ENCODE measurements at places on chromosomes 16 and 17. TPM values are rescaled to one million over a fixed set of nuclear protein-coding genes. Genes with fewer than 3 reads are reported as not detected.
A peak's percentile ranks its signal among the peaks of the same experiment; 100 is the strongest.

MT1H gene
- not detected for total RNA-seq

DNA sequence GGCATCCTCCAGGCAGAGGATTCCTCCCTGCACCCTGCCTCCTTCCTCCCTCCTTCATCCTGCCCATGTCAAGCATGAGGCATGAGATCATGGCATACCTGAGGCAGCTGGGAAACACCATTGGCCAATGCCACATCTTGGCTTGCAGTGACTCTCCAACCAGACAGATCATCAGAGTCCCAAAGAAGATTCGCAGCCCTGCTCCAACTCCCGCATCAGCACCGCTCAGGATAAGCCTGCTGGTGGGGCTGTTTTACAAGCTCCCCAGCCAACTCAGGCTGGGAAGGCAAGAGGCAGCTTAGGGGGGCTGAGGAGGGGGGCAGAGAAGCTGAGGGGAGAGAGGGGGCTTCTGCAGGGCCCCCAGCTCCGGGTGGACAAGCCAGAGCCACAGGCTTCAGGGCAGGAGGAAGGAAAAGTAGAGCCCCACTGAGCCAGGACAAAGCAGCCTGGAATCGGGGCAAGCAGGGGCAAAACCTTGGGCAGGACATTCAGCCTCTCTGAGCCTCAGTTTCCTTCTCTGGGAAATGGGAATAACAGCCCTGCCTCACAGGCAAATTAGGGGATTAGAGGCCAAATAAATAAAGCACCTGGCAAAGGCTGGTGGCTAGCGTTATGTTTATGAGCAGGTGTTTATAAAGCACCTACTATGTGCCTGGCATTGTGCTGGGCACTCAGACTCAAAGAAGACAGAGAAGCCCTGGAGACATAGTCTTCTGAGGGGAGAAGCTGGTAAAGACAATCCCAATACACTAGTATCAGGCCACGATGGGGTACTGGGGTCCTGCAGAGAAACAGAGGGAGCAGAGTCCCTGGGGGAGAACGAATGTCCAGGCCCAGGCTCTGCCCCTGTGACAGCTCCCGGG lies 88.1 kb downstream of the GOSR1 start:
- no peaks in the 10 kb centered on the region for H3K36me3 ChIP-seq
- peak; percentile 14 for DNase-seq
- H3K4me3 ChIP-seq: no peak overlapping the region
- H3K27ac ChIP-seq: no peak overlapping the region

- DNase-seq: no peak
- H3K4me3 ChIP-seq: no peak overlapping the region
- no peaks in the 10 kb centered on the region for H3K36me3 ChIP-seq
- no peaks in the 10 kb centered on the region for H3K27me3 ChIP-seq
These were observed 376.5 kb downstream of the CDH11 start for GRCh38 chr16:64745258-64745930.

- no peaks in the 10 kb centered on the region for H3K4me1 ChIP-seq
- no peak for DNase-seq
- no peaks in the 10 kb centered on the region for H3K27me3 ChIP-seq
- no peak overlapping the region for H3K27ac ChIP-seq
- H3K4me3 ChIP-seq: no peak overlapping the region
These were observed 5.3 kb upstream of the NPIPB7 start for GRCh38 chr16:28477311-28477920.

- no peak overlapping the region for H3K4me3 ChIP-seq
- peaks cover 83% of the 10 kb centered on the region for H3K27me3 ChIP-seq
- DNase-seq: no peak
- no peaks in the 10 kb centered on the region for H3K36me3 ChIP-seq
- no peak overlapping the region for H3K27ac ChIP-seq
- H3K4me1 ChIP-seq: no peaks in the 10 kb centered on the region
These were observed 318.3 kb upstream of the TNRC6C start for GRCh38 chr17:77640252-77640651.

HOXB8 gene
- 0.70 TPM for total RNA-seq

- no peaks in the 10 kb centered on the region for H3K36me3 ChIP-seq
- H3K27ac ChIP-seq: no peak overlapping the region
- DNase-seq: no peak
- no peak overlapping the region for H3K4me3 ChIP-seq
- no peaks in the 10 kb centered on the region for H3K27me3 ChIP-seq
These were observed 24.8 kb upstream of the MRPS23 start for GRCh38 chr17:57874434-57875289.

RNF222 gene
- total RNA-seq: 0.79 TPM

KRT39 gene
- total RNA-seq: not detected

C17orf50 gene
- total RNA-seq: not detected

DNA sequence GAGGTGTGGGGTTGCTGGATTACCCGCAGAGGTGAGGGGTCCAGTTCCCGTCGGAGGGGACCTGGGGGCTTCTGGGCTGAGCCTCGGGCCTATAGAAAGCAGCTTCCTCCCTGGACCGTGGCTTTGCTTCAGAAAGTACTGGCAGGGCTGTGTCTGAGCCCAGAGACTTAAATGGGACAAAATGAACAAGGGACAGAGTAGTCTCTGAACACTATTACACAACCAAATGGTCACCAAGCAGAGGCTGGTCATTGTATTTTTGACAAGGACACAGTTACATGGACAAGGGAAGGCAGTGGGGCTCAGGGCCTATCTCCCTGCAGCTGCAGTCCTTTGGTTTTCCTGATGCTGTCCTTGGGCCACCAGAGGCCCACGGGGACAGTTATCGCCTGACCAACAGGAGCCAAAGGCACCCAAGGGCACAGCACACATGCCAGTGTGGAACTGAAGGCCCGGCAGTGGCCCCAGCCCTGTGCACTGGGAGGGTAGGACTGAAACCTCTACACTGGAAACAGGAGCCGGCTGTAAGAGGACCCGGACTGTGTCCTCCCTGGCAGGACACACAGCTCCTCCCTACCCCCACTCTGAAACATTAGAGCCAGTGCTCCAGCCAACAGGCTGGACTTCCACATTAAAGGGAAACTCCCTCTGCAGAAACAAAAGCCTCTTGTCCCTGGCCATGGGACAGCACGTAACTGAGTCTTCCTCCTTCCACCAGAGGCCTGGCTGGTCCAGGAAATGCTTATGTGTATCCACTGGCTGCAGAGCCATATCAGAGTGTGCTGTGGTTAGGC lies 26.0 kb upstream of the ERN1 start:
- H3K36me3 ChIP-seq: no peaks in the 10 kb centered on the region
- no peak overlapping the region for H3K4me3 ChIP-seq
- no peaks in the 10 kb centered on the region for H3K27me3 ChIP-seq

GRCh38 chr17:32279891-32280716 lies 14.5 kb downstream of the RHBDL3 start:
- no peak overlapping the region for H3K27ac ChIP-seq
- H3K4me1 ChIP-seq: no peaks in the 10 kb centered on the region
- DNase-seq: no peak
- H3K4me3 ChIP-seq: no peak overlapping the region

DNA sequence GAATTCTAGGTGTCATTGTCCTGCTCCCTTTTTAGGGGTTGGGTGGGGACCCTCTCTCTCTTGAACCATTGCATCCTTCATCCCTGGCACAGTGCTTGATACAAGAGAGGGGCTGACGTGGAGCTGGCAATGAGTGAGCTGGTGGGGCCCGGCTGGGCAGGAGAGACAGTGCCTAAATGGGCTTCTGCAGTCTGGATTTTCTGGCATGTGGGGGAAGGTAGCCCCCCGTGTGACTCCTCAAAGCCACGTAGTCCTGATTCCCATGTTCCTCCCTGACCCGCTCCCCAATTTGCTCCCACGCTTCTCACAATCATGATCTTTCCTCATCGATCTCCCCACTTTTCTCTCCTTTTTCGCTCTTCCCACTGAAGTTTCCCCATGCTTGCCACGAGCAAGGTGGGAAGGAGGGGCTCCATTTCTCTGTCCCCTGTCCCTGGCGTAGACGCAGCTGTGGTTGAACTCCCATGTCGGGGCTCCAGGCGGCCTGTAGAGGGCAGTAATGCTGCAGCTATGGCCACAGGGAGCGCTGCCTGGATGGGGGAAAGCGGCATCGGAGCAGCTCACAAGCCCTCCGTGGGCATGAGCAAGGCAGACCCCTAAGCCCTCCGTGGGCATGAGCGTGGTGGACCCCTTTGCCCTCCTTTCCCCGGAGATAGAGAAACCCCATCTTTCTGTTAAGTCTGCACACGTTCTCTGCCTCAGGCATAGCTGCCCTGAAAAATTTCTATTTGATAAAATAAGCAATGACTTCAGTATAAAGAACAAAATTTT lies 47.5 kb downstream of the HAPSTR1 start:
- H3K36me3 ChIP-seq: no peaks in the 10 kb centered on the region
- H3K4me3 ChIP-seq: no peak overlapping the region
- H3K4me1 ChIP-seq: no peaks in the 10 kb centered on the region
- no peak overlapping the region for H3K27ac ChIP-seq
- H3K27me3 ChIP-seq: no peaks in the 10 kb centered on the region
- no peak for DNase-seq
